T-helper 2 cell (primary cell): ENCODE measurements at places on chromosomes 7 and 10.

DNA sequence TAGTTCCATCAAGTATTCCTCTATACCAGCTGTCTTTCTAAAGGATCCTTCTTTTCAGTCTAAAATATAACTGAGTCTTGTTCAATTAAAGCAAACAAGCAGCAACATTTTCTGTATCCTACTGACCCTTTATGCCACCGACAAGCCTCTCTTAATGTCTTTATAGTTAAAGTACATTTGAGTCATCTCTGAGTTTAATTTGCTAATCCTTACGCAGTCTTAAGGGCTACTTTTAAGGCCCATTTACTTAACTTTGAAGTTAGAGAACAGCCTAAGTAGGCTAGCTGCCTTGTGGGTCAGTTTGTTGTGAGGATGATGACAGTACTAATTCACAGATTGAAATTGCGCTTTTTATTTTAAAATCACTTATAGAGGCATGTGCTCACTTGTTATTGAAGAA is 265.5 kb upstream of the FERD3L start:
- no peak for DNase-seq

- DNase-seq = no peak
Observed at GRCh38 chr7:99709838-99710578, 25.0 kb downstream of the CYP3A7 start.

GRCh38 chr7:66198956-66199355 is 6.2 kb upstream of the TPST1 start:
- no peak for DNase-seq

- DNase-seq = no peak
Observed at GRCh38 chr10:35027567-35027966, 62.6 kb downstream of the CUL2 start.

DNA sequence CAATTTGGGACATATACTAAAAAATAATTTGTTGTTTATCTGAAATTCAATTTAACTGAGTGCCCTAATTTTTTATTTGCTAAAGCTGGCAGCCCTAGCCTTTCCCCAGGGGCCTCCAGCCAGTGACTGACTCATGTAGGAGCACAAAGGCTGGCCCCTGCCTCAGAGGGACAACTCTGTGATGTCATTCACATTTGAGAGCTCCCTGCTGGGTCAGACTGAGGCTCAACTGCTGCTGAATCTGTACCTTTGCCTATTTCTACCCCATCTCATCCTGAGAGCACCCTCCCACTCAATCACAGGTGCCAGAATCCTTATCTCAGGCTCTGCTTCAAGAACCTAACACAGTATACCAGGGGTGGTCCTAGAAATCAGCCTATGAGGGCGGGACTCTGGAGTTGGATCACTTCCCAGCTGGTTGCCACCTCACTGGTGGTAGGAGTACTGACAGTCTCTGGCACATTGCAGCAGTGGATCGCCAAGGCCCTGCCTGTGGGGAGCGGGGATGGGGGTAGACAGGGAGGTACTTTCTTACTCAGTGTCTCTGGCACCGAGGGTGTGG is 11.6 kb downstream of the GCK start:
- DNase-seq = no peak

GRCh38 chr10:107487284-107487683 is 322.8 kb upstream of the SORCS1 start:
- no peak for DNase-seq

DNA sequence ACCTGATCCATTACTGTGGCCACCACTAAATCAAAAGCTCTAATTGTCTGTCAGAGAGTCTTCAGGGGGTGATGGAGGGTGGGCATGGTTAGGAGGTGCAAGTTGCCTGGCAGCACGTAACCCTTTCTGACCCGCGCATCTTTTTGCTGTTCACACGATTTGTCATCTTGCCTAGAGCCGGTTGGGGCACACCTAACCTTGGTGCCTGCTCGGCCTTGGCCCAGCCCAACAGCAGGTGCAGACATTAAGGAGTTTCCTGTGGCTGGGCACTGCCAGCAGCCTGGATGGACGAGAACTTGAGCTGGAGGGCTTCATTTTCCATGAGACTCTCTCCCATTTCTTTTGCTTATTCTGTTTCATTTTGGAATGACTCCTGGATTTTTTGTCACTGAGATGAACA is 41.0 kb upstream of the PTF1A start:
- no peak for DNase-seq

DNA sequence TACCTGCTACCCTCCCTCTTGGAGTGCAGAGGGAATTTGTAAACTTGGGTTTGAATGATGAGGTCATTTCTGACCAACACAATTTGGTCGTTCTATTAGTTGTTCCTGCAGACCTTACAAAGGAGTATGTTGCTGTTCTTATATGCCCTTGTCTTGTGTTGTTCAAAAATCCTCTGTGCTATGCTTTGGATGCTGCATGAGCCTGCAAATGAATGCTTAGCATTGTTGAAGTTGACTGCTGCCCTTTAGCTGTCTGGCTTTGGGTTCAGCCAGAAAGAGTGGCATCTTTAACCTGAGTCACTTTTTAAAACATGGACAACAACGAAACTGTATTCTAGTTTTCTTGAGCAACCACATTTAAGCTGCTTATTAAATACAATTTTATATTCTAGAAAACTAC is 80.3 kb downstream of the SND1 start:
- no peak for DNase-seq

GRCh38 chr10:95542761-95543160 is 18.4 kb downstream of the SORBS1 start:
- no peak for DNase-seq

- no peak for DNase-seq
Observed at GRCh38 chr7:155521743-155522398, 24.5 kb downstream of the CNPY1 start.

DNA sequence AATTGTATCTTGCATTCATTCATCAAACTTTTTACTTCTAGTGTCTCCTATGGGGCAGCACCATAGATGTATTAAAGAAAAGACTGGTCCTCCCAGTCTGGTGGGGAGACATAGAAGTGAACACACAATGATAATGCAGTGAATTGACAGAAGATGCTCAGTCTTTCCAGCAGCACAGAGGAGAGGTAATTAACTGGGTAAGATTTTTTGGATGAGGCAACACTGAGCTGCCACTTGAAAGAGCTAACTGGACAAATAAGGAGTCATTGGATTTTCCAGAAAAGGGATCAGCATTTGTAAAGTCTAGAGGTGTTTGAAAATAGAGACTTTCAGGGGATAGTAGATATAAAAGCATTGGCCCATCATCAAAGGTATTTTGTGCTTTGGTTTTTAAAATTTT is 7.2 kb upstream of the ITPRIP start:
- DNase-seq = no peak

GRCh38 chr7:75977743-75978142 is 16.7 kb downstream of the TMEM120A start:
- no peak for DNase-seq

GRCh38 chr7:150631866-150632864 is at the start of gene GIMAP6:
Gene GIMAP6, minus strand, starts transcription at chr7:150632385. Its CDS starts 2,243 bp downstream, at chr7:150630142.
- peak; percentile 19 for DNase-seq

DNA sequence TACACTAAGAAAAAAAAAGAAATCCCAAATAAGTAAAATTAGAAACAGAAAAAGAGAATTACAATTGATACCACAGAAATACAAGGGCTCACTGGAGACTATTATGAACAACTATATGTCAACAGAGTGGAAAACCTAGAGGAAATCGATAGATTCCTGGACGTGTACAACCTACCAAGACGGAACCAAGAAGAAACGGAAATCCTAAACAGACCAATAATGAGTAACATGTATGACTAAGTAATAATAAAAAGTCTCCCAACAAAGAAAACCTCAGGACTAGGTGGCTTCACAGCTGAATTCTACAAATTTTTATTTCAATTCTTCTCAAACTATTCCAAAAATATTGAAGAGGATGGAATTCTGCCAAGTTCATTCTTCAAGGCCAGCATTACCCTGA is 13.9 kb downstream of the DIP2C start:
- no peak for DNase-seq

- no peak for DNase-seq
Observed at GRCh38 chr7:73977619-73978618, 50.1 kb upstream of the ELN start.

DNA sequence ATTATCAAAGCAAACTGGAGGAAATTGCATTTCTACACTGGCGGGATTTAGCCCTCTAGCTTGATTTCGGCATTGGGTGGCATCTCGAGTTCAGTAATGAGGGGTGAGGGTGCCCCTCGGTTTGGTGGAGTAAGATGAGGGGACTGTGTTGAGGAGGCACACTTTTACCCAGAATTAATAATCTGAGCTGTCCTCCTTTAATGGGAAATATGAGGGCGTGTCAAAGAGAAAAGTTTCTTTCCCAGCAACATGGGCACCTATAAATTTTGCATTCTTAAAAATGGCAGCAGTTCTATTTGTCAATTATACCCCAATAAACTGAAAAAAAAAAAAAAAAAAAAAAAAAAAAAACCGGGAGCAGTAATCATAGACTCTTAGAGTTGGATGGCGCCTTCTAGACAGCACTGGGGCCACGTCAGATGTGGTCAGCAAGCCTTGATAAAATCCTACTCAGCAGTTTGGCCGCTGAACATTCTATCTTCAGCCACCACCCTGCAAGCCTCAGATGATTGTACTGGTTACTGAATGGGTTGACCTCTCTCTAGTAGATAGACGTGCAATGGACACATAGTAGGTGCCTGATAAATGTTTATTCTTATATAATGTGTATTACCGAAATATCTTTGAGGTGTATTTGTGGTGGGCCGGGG is 931 bp downstream of the PAPSS2 start:
- DNase-seq = no peak

DNA sequence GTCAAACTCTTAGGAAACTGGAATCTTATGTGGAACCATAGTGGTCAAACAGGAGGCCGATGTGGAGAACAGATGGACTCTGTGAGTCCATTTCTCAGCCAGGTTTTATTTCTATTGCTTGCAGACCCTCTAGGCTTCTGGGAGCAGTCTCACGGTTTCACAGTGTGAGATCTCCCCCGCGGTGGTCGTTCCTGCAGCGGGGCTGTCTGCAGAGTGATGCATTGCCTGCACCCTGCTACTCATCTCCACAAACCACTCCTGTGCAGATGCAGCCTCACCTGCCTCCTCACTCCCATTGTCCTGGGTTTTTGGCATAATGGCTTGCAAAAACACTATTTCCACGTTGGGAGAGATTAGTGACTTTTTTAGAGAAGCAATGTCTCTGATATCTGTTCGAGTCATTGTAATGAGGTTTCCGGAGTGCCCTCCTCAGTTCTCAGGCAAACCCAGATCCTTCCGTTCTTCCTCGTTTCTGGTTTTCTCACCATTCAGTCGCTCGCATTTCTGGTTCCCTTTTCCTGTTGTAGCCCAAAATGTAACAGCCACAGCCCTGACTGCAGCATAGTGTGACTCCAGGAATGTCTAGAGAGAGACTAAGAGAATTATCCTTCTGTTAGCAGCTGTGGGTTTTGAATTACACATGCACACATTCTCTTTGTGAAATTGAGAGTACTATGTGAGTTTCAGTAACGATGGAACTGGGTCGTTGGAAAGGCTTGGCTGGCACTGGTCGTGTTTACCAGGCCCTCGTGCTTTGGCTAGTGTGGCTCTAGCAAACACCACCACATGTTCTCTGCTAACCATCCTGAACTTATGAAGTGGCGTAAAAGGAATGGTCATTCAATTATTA is 30.2 kb downstream of the ACADSB start:
- DNase-seq = no peak

- DNase-seq = no peak
Observed at GRCh38 chr7:41882256-41882655, 179.4 kb upstream of the INHBA start.

DNA sequence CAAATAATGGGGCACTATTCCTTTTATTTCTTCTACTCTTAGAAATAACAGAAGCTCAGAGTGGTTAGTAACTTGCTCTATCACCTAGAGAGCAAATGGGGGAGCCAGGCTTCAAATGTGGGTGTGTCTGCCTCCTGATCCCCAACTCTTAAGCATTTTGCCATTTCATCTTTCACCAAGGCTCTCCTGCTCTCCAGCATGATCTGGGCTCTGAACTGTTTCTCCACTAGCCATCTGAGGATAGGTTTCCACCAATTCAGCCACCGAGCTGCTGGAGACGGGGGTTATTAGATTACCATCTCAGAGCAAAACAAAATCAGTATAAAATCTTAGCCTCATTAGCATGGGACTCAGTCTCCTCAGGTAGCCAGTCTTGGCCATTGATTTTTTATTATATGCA is 20.2 kb upstream of the VAX1 start:
- DNase-seq = no peak

DNA sequence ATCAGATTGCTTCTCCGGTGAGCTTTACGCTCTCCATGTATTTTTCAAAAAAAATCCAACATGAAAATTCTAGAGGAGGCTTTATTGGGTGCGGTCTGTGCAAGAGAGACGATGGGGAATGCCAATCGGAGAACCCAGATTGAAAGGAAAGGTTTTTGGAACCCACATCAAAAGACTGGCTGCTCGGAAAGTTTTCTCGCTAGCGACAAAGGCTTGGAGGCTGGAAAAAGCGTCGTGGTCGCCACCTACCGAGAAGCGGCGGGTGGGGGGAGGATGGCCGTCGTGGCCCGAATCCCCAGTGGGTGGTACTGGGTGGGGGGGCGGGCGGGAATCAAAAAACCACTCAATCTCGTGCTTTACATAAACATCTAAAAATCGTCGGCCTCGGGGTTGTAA is 1.1 kb upstream of the GTF2I start:
- peak; percentile 41 for DNase-seq

GRCh38 chr7:131105799-131106680 is 221.6 kb upstream of the MKLN1 start:
- DNase-seq = peak; percentile 85

GRCh38 chr10:122390271-122390670 is 15.8 kb downstream of the PLEKHA1 start:
- no peak for DNase-seq

DNA sequence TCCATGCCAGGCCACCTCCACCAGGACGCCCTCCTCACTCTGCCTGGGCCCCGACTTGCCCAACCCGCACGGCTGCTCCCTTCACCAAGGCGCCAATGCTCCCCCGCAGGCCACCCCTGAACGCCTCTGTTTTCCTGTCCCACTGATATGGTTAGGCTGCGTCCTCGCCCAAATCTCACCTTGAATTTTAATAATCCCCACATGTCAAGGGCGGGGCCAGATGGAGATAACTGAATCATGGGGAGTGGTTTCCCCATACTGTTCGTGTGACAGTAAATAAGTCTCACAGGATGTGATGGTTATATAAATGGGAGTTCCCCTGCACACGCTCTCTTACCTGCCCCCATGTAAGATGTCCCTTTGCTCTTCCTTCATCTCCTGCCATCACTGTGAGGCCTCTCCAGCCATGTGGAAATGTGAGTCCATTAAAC is 29.8 kb downstream of the RSU1 start:
- DNase-seq = peak; percentile 95

GRCh38 chr7:15308821-15309220 is 253.0 kb downstream of the AGMO start:
- DNase-seq = no peak

- no peak for DNase-seq
Observed at GRCh38 chr10:31768467-31768866, 160.2 kb downstream of the ARHGAP12 start.

GRCh38 chr7:79055722-79056415 is 397.6 kb downstream of the MAGI2 start:
- no peak for DNase-seq

DNA sequence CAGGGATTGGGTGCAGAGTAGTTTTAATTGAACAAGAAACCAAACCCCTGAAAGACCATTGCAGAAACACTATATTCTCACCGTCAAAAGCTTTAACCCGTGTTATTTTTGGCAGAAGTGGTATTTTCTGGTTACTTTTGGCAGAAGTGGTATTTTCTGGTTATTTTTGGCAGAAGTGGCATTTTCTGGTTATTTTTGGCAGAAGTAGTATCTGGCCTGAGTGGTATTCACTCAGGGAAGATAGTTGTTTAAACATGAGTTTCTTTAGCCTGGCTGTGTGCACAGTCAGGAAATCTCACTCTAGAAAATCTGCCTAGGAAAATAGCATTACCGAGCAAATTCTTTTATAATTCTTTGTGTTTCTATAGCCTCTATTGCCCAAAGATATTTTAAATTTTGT is 322.7 kb downstream of the GFRA1 start:
- no peak for DNase-seq
